ENCODE measurements at places on chromosomes 1 and 21.

DNA sequence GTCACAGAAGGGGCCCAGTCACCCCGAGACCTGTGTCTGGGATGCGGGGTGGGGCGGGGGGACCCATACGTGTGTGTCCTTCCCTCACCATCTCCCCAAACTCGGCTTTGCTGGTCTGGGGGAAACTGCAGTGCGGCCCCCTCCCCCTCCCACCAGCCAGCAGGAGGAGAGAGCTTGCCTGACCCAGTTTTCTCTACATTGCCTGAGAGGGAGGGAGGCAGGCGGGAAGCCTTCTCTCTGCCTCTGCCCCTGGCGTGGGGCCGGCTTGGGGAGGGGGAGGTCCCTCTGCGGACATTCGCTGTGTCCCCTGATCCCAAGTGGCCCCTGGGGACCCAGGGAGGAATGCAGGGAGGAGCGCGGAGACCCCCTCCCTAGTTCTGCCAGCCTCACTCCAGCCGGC is 3.9 kb downstream of the EPHA8 start:
- no peak for DNase-seq

DNA sequence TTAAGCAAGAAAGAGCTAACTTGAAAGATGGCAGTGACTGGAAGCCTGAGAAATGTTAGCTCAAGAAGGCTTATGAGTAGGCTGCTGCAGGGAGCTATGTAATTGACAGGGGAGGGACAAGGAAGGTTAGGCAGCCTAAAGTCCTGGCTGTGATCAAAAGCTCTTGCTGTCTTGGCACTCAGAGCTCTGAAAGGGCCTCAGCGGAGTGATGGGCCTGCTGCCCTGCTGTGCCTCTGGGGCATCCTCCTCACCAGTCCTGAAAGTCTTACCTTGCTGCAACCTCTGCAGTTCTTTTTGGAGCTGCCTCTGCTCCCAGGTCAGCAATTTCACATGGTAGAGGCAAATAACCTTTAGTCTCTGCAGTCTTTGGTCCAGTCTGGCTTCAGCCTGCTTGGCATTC is 1.8 kb downstream of the CCDC190 start:
- DNase-seq = no peak

DNA sequence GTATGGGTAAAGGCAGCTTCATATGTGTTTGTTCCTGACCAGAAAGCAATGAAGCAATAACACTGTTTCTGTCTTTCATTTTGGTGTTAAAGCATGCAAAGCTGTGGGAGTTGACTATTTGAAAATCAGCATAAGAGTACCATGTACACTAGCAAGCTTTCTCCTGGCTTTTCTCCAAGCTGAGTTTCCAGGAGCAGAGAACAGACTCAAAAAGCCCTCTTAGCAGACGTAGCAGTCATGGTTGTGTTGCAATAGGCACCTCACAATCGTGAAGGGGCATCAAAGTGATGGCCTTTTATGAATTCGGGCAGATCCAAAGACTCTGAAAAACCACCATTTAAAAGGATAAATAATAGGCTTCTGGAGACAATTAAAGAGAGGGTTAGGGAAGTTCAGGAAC is 159.7 kb downstream of the PTGER3 start:
- DNase-seq = no peak

- DNase-seq = no peak
Measured at GRCh38 chr1:15965228-15965767, 10.6 kb downstream of the ZBTB17 start.

GRCh38 chr1:190098756-190099155 is 378.9 kb downstream of the BRINP3 start:
- DNase-seq = no peak

DNA sequence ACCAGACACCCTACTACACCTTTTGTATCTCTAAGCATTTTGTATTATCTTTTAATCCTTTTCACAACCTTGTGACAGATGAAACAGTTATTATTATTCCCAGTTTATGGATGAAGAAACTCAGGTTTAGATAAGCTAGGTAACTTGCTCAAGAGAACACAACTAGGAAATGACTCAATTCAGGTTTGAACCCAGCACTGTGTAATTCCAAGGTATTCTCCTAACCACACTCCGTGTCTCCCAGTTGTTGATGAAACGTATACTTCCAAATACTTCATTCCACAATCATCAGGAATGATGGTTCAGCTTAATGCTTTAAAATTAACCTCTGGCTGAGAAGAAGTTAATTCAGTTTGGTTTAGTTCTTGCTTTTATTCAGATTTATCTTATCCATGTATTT is 51.7 kb upstream of the MRPS6 start:
- DNase-seq = no peak

- DNase-seq = no peak
Measured at GRCh38 chr1:199269241-199269640, 630.4 kb downstream of the PTPRC start.

DNA sequence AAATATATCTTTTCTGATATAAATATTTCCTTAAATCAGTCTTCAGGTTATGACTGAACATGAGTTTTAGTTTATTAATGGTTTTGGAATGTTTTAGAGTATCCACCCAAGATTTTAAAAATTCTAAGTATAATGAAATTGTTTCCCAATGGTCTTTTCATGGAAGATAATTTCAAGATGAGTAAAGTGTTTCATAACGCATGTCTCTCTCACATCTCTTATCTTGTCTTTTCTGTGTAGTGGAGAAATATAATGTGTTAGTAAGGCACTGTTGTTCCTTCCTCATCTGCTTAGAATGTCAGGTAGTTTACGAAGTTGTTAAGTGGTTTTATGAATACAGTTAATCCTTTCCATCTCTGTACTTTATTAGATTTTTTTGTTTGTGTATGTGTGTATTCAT is 49.6 kb downstream of the PLA2G4A start:
- no peak for DNase-seq

DNA sequence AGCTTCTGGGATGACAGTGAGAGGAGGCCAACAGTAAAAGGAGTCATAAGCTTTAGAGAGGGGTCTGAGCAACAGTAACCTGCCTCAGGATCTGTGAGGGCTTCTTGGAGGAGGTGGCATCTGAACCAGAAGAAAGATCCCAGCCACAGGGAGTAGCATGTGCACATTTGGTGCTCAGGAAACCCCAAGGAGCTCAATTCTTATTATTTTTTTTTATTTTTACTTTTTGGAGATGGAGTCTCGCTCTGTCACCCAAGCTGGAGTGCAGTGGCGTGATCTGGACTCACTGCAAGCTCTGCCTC is 4.7 kb downstream of the THEMIS2 start:
- no peak for DNase-seq

- no peak for DNase-seq
Measured at GRCh38 chr1:7470904-7471638, 300.0 kb upstream of the VAMP3 start.

DNA sequence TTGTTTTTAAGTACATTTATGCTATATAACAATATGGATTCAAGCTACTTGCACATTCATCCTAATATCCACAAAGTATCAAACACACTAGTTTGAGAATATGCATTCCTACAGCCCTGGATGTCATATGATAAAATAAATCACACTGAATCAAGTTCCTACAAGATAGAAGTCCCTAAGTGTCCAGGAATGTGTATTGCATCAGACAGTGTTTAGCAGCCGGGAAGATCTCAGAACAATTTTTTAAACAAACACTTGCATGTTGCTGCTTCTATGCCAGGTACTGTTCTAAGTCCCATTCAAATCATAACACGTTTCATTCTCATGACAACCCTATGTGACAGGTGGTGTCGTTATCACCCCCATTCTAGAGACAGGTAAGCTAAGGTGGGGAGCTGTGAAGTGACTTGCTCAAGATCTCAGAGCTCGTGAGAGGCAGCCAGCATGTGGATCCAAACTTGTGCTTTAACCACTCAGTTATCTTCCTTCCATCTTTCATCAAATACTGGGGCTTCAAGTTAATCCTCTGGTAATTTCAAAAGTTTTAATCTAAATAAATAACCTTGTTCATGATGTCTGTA is 68.3 kb upstream of the KIF26B start:
- no peak for DNase-seq

DNA sequence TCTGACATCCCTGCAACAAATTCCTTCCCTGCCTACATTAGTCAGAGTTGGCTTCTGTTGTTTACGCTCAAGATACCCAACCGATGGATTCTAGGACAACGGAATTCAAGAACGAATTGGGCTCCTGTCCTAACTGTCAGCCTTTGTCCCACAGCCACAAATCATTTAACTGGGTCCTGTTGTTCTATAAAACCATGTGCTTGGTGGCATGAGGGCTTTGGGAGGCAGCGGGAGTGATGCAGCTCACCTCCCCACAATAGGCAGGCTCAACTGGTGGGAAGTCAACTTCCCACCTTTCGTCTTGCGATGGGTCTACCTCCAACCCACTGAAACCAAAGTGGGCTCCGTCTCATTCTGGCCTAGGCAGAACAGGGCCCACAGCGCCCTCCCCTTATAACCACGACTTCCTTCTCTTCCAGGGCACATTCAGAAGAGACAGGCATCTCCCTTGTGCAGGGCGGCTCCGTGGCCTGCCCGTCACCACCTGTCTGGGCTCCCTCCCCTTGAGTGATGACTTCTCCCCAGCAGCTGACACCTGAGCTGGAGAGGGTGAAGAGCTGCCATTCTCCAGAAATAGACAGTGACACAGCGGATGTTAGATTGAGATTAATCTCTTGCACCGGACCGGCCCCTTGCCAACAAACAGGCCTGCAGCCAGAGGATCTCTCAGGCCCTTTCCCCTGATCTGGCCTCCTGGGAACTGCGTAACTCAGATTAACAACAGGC is 26.5 kb downstream of the LRRC38 start:
- no peak for DNase-seq

DNA sequence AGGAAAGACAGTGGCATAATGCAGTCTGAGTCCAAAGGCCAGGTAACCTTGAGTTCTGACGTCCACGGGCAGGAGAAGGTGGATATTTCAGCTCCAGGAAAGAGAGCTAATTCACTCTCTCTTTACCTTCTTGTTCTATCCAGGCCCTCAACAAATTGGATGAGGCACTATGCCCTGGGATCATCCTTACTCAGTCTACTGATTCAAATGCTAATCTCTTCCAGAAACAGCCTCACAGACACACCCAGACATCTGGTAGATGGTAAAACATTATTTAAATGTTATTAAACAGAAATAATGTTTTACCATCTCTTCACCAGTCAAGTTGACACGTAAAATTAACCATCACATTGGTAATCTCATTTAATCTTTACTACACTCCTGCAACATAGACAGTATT is 73.0 kb downstream of the RBM11 start:
- DNase-seq = no peak

GRCh38 chr1:203682473-203683383 is 56.1 kb downstream of the ATP2B4 start:
- DNase-seq = no peak

DNA sequence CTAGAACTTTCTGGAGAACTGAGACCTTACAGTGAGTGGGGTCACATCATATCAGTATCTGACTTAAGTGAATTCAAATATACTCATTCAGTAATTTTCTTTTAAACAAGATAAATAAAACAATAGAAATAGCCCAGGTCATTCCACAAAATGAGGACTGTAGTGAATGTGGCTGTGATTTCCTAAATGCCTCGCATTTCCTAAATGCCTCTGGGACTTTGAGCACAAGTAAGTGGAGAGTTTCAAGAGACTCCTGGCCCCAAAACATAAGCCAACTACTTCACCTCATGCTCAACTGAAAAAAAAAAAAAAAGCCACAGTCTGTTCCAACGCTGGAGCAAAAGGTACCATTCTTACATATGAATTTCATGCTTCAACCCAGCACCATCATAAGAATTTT is 81.5 kb downstream of the ZNF281 start:
- no peak for DNase-seq
